HFFc6 (cell line): ENCODE measurements at places on chromosomes 5 and 9.
A peak's percentile ranks its signal among the peaks of the same experiment; 100 is the strongest.

- DNase-seq: no peak
Observed at GRCh38 chr5:116564756-116565490, 9.7 kb downstream of the SEMA6A start.

DNA sequence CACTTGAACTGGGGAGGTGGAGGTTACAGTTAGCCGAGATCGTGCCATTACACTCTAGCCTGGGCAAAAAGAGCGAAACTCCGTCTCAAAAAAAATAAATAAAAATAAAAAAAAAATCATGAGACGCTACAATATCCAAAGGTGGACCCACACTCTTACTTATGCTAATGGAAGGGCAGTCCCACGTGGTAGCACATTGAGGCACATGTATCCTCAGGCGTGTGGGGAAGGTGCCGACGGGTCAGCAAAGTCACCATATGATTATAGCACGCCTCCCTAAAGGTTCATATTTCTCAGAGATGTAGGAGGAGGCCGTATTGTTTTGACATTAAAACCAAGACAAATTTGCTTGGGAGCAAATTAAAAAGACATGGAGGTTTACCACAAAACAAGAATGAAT lies 201.6 kb downstream of the LRRC70 start:
- DNase-seq: no peak

GRCh38 chr9:16058131-16058549 lies 505.3 kb downstream of the CCDC171 start:
- peak; percentile 46 for DNase-seq

DNA sequence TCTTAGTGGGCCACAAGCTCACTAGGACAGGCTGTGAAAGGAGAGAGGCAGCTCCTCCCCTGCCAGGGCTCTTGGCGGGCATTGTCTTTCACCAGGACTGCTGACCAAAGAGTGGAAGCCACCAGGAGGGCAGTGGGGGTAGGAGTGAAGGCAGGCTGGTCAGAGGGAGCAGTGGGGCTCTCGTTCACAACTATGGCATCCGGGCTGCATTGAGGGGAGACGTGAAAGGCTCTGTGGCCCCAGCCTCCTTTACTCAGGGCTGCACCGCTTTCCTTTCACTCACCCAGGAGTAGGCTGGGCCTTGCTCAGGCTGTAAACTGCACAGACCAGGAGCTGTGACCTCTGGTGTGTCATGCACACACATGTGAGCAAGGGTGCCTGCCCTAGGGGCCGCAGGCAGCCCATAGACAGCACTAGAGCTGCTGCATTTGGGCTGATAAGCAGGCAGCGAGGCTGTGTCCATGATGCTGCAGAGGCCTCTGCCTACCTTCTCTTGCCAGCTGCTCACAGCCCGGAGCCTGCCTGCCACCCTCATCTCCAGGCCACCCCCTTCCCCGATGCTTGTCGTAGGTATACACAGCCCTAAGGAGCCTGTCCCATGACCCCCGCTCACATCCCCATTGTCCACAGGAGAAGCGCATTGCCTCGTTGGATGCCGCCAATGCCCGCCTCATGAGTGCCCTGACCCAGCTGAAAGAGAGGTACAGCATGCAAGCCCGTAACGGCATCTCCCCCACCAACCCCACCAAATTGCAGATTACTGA lies 130.4 kb downstream of the DAB2IP start:
- no peak for DNase-seq

- DNase-seq: no peak
Observed at GRCh38 chr5:162382839-162383238, 315.3 kb downstream of the GABRG2 start.

DNA sequence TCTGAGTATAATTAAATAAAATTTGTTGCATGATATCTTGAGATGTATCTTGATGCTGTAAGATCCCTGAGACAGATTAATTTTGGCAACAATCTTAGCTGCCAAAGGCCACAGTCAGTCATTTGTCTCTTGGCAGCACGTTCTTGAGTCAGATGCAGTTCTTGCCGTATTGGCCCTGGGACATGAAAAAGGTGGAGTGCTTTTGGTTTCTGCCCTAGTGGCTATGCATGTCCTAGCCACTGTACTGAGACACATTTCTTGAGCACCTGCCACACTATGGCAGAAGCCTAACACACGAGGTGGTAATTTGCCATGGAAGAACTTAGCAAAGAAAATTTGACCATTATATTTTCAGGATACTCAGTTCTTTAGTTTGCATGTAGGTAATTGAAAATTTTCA lies 45.0 kb upstream of the PHF2 start:
- no peak for DNase-seq

DNA sequence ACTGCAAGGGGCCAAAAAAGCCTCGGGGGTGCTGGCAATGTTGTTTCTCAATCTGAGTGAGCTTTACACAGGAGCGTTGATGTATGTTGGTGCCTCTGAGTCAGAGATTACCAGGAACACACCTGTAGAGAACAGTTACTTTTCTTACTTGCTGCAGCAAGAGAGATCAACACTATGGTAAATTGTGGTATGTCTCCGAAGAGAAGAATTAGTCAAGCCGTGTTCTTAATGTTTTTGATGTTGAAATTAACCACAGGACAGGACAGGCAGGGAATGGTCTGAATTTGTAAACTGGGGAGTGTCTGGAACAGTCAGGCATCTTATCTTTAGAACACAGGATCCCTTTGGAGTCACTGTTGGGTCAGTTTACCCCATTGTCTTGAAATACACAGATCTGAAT lies 285.7 kb downstream of the DNAH5 start:
- no peak for DNase-seq

DNA sequence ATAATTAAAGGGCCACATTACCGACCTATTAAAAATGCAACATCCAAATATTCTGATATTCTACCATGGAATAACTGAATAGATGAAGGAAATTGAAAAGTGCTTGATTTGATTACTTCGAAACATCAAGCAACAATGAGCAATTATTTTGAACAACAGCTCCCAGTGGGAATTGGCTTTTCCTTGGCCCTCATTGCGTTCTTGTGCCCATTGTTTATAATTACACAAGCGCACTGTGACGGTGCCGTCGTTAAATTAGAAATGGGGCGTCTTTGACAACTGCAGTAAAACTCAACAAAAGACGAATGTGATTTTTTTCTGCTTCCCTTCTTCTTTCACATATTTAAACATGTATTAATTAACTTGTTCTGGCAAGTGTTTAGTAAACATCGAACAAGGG lies 61.6 kb downstream of the CDH6 start:
- no peak for DNase-seq

DNA sequence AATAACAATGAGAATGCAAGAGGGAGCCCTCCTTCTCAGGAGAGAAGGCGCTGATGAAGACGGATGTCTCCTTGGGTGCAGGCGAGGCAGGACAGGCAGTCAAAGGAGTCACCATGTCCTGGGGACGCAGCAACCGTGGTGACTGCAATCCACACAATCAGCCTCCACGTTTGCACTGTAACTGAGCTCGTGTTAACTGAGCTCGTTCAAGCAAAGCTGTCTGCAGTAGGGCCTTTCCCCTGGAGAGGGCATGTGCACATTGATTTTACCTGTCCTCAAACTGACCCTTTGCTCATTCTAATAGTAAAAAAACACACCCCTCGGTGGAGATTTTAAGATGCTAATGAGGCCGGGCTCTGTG lies 2.8 kb downstream of the SARDH start:
- DNase-seq: no peak

GRCh38 chr9:121393318-121393717 lies 23.3 kb upstream of the STOM start:
- DNase-seq: no peak

DNA sequence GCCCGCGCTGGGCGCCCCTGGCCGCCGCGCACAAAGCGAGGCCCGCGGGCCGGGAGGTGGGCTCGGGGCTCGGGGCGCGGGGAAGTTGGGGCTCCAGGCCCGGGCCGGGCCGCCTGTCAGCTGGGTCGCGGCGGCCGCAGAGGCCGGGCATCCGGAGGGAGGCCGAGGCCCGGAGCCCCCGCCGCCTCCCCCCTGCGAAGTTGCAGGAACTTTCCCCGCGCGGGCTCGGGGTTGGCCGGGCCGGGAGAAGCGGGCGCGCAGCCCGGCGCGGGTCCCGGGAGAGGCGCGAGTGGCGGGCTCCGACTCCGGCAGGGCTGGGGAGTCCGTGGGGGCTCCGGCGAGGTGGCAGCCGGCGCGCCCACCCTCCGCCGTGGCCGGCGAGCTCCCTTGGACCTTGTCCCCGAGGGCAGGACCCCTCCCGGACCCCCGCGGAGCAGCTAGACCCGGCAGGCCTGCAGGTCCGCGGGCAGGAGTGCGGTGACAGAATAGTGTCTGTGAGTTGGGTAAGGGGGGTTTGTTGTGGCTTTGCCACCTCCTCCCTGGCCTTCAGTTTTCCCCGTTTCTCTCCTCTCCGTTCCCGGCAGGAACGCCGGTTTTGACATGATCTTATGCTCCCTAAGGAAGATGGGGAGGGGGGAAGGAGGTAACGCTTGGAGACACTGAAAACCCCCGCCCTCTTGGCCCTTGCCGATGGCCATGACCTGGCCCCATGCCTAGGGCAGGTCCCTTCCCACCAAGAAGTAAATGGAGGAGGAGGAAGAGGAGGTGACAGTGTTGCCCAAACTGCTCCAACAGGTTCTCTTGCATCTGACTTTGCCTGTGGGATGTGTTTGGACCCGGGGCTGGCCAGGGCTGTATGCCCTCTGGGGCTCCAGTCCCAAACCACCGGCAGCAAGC lies 942 bp downstream of the PHF2 start:
- DNase-seq: no peak

- DNase-seq: no peak
Observed at GRCh38 chr9:68730570-68731235, 25.7 kb downstream of the PIP5K1B start.

GRCh38 chr9:137199411-137200121 lies 975 bp downstream of the TPRN start:
- DNase-seq: no peak

GRCh38 chr5:116381201-116381600 lies 193.4 kb downstream of the SEMA6A start:
- DNase-seq: no peak

DNA sequence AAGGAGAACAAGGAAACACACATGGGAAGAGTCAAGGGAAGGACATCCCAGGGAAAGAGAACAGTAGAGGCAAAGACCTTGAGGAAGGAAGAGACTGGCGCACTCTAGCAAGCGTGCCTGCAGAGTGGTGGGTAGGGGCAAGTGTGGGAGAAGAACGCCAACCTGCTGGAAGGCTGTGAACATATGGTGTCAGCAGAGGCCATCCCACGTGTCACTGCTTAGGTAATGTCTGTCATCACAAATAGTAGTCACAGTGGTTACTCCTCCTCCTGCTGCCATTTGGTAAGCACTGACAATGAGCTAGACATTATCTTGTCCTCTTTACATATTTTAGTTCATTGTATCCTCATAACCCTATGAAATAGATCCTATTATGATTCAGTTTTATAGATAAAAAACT lies 206.4 kb upstream of the TRIM32 start:
- no peak for DNase-seq

- no peak for DNase-seq
Observed at GRCh38 chr5:24401773-24402172, 243.0 kb downstream of the CDH10 start.

GRCh38 chr5:76521240-76521758 lies 101.9 kb downstream of the F2RL2 start:
- peak; percentile 9 for DNase-seq

GRCh38 chr5:149298842-149299404 lies 27.3 kb downstream of the AFAP1L1 start:
- DNase-seq: no peak

DNA sequence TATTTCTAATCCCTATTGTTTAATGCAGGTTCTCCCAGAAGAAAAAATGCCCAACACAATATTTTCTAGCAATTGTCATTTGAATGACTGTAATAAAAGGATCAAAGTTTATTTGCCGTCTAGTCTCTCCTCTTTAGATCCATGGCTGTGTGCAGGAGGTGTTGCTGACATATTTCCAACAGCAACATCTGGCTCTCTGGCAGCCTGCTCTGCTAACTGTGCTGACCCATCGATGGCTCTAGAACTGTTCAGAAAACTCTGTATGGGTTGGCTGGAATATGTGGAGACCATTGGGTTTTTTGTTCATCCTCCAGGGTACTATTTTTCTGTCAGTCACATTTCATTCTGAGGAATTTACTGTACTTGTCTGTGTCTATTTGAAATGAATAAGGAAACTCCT lies 202.0 kb upstream of the SLC27A6 start:
- DNase-seq: no peak

DNA sequence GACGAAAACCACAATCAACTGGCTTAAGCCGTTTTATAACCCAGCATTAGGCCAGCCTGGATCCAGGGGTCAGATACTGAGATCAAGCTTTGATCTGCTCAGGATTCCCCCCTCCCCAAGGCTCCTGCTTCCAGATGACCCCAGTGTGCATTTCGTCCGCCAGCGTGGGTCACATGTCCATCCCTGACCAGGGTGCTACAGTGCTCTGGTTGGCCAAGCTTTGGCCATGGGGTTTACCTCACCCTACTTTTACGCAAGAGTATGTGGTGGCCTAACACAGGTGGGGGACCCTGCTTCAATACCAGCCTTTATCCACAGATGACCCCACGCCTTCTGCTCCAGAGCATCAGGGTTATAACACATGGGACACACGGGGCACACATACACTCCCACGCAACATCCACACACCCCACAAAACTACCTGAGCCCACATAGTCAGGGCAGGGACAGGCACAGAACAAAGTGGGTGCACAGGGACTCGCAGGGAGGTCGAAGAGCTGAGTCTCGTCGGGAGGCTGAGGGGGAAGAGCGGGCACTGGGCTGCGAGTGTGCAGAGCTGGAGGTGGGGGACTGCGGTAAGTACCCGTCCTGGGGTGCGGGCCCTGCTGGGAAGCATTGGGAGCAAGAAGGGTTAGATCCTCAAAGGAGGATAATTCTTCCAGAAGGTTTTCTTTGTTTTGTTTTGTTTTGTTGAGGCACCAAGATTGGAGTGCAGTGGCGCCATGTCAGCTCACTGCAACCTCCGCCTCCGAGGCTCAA lies 5.0 kb upstream of the SQSTM1 start:
- no peak for DNase-seq

DNA sequence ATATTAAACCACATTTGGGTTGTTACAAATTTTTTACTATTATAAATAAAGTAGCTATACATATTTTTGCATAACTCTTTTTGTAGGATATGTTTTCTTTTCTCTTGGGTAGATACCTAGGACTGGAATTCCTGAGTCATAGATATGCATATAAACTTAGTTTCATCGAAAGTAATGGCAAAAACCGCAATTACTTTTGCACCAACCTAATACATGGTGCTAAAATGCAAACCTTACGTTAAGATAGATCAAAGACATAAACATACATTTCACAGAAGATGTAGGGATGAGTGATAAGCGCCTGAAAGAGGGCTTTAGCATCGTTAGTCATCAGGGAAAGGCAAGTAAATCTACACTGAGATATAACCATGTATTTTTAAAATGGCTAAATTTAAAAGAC lies 178.4 kb upstream of the EFNA5 start:
- DNase-seq: no peak

GRCh38 chr5:122163121-122164069 lies 34.0 kb downstream of the ZNF474 start:
- DNase-seq: peak; percentile 87

- DNase-seq: peak; percentile 23
Observed at GRCh38 chr5:97163360-97163764, 19.7 kb downstream of the RIOK2 start.
